Frontal cortex (tissue), 4 donors: ENCODE measurements at places on chromosomes 2 and 18. TPM values are rescaled to one million over a fixed set of nuclear protein-coding genes. Genes with fewer than 3 reads are reported as not detected.

TAF1B gene
- 43.2 TPM for total RNA-seq

MAP3K20 gene
- 9.4 TPM for total RNA-seq

TMEM163 gene
- 16.3 TPM for total RNA-seq

GAL3ST2 gene
- total RNA-seq, result 0.41 TPM

ACTG2 gene
- total RNA-seq, result 0.82 TPM

C2orf81 gene
- total RNA-seq, result 0.41 TPM

CCDC141 gene
- total RNA-seq, result 1.2 TPM

ZSWIM2 gene
- 0.41 TPM for total RNA-seq

ANKAR gene
- total RNA-seq, result 52.2 TPM

FBXO15 gene
- total RNA-seq, result 4.1 TPM

SCG2 gene
- 138 TPM for total RNA-seq

NOSTRIN gene
- total RNA-seq, result 2.9 TPM

NYAP2 gene
- 14.3 TPM for total RNA-seq

CDK5R2 gene
- 5.3 TPM for total RNA-seq

TNFRSF11A gene
- 0.82 TPM for total RNA-seq

TXNDC9 gene
- 51.8 TPM for total RNA-seq

STARD6 gene
- total RNA-seq, result 0.82 TPM

WDR35 gene
- total RNA-seq, result 25.7 TPM

CDH7 gene
- total RNA-seq, result 7.3 TPM

MEIS1 gene
- total RNA-seq, result 39.5 TPM

MAPK4 gene
- 23.6 TPM for total RNA-seq

GREB1L gene
- total RNA-seq, result 1.6 TPM

IL36RN gene
- total RNA-seq, result not detected

LOXHD1 gene
- 0.41 TPM for total RNA-seq

EMILIN1 gene
- total RNA-seq, result 4.1 TPM

UGT1A1 gene
- not detected for total RNA-seq

MYO3B gene
- total RNA-seq, result 0.41 TPM

POTEJ gene
- total RNA-seq, result not detected

WBP1 gene
- 24.9 TPM for total RNA-seq

CNTNAP5 gene
- total RNA-seq, result 30.6 TPM

INPP5D gene
- 1.6 TPM for total RNA-seq

SP140 gene
- 0.82 TPM for total RNA-seq

STK36 gene
- total RNA-seq, result 16.7 TPM

GPR17 gene
- 4.1 TPM for total RNA-seq

SERPINB7 gene
- not detected for total RNA-seq

TMEFF2 gene
- 37.5 TPM for total RNA-seq
